ENCODE measurements at places on chromosomes 11 and 22.
A peak's percentile ranks its signal among the peaks of the same experiment; 100 is the strongest.

- no peak for DNase-seq
Observed at GRCh38 chr22:21947040-21948014, 5.3 kb downstream of the PPM1F start.

- no peak for DNase-seq
Observed at GRCh38 chr11:76636826-76637460, 33.6 kb downstream of the LRRC32 start.

- no peak for DNase-seq
Observed at GRCh38 chr22:19959587-19960490, 18.2 kb upstream of the TXNRD2 start.

- no peak for DNase-seq
Observed at GRCh38 chr22:37641561-37641949, 2.1 kb downstream of the SH3BP1 start.

DNA sequence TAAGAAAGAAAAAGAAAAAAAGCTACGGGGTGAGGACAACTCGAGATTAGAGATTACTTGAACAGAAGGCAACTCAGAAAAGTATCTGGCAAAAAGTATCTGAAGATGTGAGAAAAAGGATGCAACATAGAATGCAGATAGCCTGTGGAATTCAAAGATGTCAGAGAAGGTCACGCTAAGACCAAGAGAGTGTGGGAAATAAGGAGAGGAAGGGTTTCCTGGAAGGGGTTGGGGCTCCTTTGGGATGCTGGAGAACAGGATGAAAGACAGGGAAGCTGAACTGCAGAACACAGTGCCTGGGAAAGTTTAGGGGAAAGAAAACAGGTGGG, 1.2 kb downstream of the GUCY1A2 start:
- no peak for DNase-seq

DNA sequence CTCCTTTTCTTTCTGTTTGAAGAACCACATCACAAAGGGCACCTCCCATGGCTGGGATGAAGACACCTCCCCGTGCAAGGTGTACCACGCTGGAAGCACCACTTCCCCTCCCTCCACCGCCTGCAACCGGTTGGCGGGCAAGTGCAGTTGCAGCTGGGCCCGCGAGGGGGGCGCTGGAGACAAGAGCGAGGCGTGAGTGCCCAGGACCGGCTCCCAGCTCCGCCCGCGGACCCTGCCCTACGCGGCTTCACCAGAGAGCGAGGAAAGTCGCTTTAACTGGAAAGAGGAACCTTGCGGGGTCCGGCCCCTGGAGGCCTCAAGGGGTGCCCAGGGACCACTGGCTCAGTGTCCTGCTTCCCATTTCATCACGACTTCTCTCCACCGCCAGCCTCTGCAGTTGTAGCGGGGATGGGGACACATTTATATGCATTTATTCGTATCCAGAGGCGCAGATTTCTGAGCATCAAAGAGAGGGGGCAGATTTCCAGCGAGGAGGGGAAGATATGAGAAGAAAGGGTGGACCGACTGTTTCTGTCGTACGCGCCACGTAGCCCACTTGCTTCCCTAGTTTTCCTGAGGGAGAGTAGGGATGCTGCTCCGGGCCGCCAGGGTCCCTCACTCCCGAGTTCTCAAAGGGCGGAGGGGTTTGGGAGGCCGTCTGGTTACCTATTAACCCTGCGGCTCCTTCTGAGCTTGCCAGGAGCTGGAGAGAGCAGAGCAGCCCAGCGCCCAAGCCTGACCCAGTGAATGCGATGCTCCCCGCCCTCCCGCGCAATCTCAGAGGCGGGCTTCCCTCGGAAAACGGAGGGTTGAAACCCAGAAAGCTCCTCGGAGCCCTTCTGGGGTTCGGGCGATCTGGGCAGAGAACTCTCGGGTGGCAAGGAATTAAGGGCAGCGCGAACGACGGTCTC, 3.5 kb downstream of the ESAM start:
- DNase-seq: peak; percentile 53

- no peak for DNase-seq
Observed at GRCh38 chr22:47176026-47176389, 413.6 kb downstream of the TBC1D22A start.

DNA sequence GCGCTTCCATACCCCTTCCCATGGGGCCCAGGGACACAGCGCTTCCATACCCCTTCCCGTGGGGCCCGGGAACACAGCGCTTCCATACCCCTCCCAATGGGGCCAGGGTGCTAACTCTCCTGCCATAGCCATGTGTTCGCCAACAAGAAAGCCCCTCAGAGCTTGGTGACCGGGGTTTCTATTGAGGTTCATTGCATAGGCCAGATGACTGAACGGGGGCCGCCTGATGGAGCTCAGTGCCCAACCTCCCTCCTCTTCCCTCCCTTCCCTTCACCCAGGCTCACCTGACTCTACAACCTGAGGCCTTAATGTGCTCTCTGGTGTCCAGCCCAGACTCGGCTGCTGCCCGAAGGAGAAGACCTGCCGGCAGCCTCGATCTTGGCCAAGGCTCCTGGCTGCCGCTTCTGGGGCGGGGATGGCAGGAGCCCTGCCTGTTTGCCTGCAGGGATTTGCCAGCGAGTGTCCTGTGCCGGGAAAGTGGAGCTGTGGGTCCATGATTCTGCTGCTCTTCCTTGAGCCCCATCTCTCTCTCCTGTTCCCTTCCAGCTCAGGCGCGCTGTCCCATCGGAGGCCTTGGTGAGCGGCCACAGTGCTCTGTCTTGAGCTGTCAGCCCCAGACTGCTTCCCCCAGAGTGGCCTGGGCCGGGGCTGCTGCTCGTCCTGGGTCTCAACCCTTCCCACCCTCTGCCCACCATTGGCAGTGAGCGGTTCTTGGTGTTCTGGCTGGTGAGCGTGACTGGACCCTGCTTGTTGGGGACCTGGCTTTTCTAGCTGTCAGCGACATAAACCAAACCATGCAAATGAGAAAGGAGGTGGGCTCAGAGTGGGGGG, 267.0 kb downstream of the TBC1D22A start:
- no peak for DNase-seq

- no peak for DNase-seq
Observed at GRCh38 chr11:96647621-96648020, 257.8 kb downstream of the JRKL start.

- DNase-seq: no peak
Observed at GRCh38 chr11:132060567-132060966, 690.2 kb downstream of the NTM start.

GRCh38 chr11:72221386-72222075, 3.0 kb upstream of the INPPL1 start:
- no peak for DNase-seq

Measured in central memory CD8-positive, alpha-beta T cell (primary cell).